ENCODE measurements at places on chromosomes 16 and 17. TPM values are rescaled to one million over a fixed set of nuclear protein-coding genes. Genes with fewer than 3 reads are reported as not detected.

Gene GNG13
- total RNA-seq = not detected

Gene CLEC3A
- not detected for total RNA-seq

Gene NLRP1
- total RNA-seq = 13.1 TPM

Gene CD7
- total RNA-seq = 0.42 TPM

Gene AMDHD2
- 8.7 TPM for total RNA-seq

All from pancreas (tissue), 10 donors.